ENCODE measurements at places on chromosomes 2 and 18. TPM values are rescaled to one million over a fixed set of nuclear protein-coding genes. Genes with fewer than 3 reads are reported as not detected.

DNA sequence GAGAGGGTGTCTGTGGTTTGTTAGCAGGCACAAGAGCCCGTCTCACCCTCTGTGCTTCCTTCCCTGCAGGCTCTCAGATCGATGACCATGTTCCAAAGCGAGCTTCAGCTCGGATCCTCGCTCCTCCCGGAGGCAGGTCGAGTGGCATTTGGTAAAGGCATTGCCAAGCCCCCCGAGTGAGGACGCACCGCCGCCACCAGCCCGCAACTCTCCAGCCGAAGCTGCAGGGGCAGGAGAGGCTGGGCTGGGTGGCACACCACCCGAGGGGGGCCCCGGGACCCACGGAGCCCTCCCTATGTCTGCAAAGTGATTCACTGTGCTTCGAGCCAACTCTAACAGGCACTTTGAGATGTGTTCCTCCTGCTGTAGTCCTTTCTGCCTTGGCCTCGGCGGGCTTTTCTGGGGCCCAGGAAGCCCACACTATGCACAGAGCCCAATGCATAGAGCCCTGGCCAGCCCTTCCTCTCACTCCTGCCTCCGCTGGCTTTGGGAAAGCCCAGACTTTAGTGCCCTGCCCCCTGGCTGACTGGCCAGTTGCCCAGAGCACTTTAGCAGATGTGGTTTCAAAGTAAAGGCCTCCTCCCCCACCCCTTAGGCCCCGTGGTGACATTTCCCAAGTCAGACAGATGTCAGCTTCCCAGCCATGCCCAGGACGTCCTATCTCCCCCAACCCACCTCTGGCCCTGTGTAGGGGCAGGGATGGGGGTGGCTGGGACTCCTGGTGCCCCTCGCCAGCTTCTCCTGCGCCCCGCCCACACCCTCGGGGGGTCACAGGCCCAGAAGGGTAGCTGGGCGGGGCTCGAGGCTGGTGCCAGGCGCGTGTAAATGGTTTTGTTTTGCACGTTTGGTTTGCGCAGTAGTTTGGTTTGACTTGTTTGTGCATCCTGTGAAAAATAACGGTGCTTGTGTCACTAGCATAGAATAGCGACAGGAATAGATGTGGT lies 23.3 kb upstream of the MAPRE3 start:
- no peak for DNase-seq
- no peak overlapping the region for H3K4me3 ChIP-seq
- peaks cover 3% of the 10 kb centered on the region for H3K36me3 ChIP-seq
- H3K27ac ChIP-seq = no peak overlapping the region

GRCh38 chr18:68604256-68604655 lies 110.7 kb downstream of the TMX3 start:
- no peak overlapping the region for H3K4me3 ChIP-seq
- no peak overlapping the region for H3K27ac ChIP-seq
- no peak for DNase-seq
- H3K36me3 ChIP-seq = no peaks in the 10 kb centered on the region

GRCh38 chr2:114610677-114611076 lies 168.2 kb downstream of the DPP10 start:
- H3K4me3 ChIP-seq = peak overlapping the region; percentile 34
- peaks cover 17% of the 10 kb centered on the region for H3K27me3 ChIP-seq
- H3K36me3 ChIP-seq = no peaks in the 10 kb centered on the region
- H3K4me1 ChIP-seq = no peaks in the 10 kb centered on the region

GRCh38 chr18:59555995-59556659 lies 141.1 kb downstream of the CCBE1 start:
- peaks cover 60% of the 10 kb centered on the region for H3K4me1 ChIP-seq
- no peak for DNase-seq
- H3K27me3 ChIP-seq = no peaks in the 10 kb centered on the region
- H3K4me3 ChIP-seq = peak overlapping the region; percentile 26

DNA sequence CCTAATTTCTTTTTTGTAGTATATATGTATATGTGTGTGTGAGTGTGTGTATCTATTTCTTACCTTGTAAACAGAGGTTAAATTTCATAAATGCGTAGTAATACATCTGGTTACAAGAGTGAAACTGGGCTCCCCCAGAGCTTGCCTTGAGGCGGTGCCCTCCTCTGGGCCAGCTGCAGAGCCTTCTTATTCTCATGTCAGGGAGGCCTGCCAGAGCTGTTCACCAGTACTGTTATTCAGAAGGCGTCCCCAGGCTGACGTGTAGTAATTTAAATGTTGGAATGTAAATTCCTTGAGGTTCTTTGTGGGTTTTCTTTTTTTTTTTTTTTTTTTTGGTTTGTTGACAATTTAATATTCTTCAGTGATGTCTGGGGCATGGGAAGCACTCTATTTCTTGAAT lies 11.2 kb downstream of the COPS8 start:
- no peak overlapping the region for H3K4me3 ChIP-seq
- no peak for DNase-seq
- no peak overlapping the region for H3K27ac ChIP-seq
- peaks cover 20% of the 10 kb centered on the region for H3K4me1 ChIP-seq
- H3K27me3 ChIP-seq = no peaks in the 10 kb centered on the region

ZNF385B gene
- total RNA-seq = 1.1 TPM

NFATC1 gene
- total RNA-seq = 2.7 TPM

NAT8 gene
- not detected for total RNA-seq

Measured in type B pancreatic cell (in vitro differentiated cells).